ENCODE measurements at places on chromosomes 6 and 20. TPM values are rescaled to one million over a fixed set of nuclear protein-coding genes. Genes with fewer than 3 reads are reported as not detected.

Gene SMPDL3A
- total RNA-seq, result 38.1 TPM

Gene TXLNB
- total RNA-seq, result 0.37 TPM

Gene PDYN
- total RNA-seq, result not detected

Gene CCM2L
- total RNA-seq, result under 0.01 TPM

Gene MCHR2
- not detected for total RNA-seq

Gene LY6G6F
- not detected for total RNA-seq

Gene MRAP2
- total RNA-seq, result 4.9 TPM

Gene LPA
- not detected for total RNA-seq

Gene RNF114
- 105 TPM for total RNA-seq

Gene ACOT13
- total RNA-seq, result 7.6 TPM

Gene FBXO5
- 34.6 TPM for total RNA-seq

Gene CDH4
- 8.5 TPM for total RNA-seq

Gene CYP24A1
- total RNA-seq, result not detected

Gene SIM1
- not detected for total RNA-seq

Gene ANKEF1
- 1.9 TPM for total RNA-seq

Gene OPRL1
- total RNA-seq, result 1.1 TPM

Gene ANKRD6
- 2.0 TPM for total RNA-seq

Gene SLC22A2
- total RNA-seq, result 0.12 TPM

Gene NKX2-4
- not detected for total RNA-seq

Gene OR2H2
- not detected for total RNA-seq

Gene VSX1
- total RNA-seq, result not detected

Gene TASP1
- total RNA-seq, result 9.2 TPM

Gene ANKRD66
- not detected for total RNA-seq

Gene IMPG1
- total RNA-seq, result 0.37 TPM

Gene GJA10
- total RNA-seq, result not detected

Gene SLC22A1
- 0.77 TPM for total RNA-seq

Gene FARS2
- 38.1 TPM for total RNA-seq

Gene HLA-DMB
- not detected for total RNA-seq

Gene CLIC5
- total RNA-seq, result not detected

Gene SLC17A3
- not detected for total RNA-seq

Gene SLC22A23
- 18.1 TPM for total RNA-seq

Gene PTCRA
- total RNA-seq, result not detected

Gene UNC93A
- total RNA-seq, result not detected

Gene CAGE1
- total RNA-seq, result 0.11 TPM

Gene FAM110A
- 4.9 TPM for total RNA-seq

Gene BTN1A1
- not detected for total RNA-seq

Gene TP53TG5
- total RNA-seq, result not detected

Gene TMEM244
- total RNA-seq, result 0.66 TPM

Gene TUBB2B
- total RNA-seq, result 0.89 TPM

Gene BEND3
- 2.2 TPM for total RNA-seq

Gene SLC32A1
- not detected for total RNA-seq

Gene SLC12A5
- under 0.01 TPM for total RNA-seq

Gene NKX2-2
- total RNA-seq, result not detected

Gene PPP1R10
- 18.0 TPM for total RNA-seq

Gene TAF4
- 4.6 TPM for total RNA-seq

Gene SPATA25
- 1.5 TPM for total RNA-seq
